ENCODE measurements at places on chromosomes 6 and 20.

DNA sequence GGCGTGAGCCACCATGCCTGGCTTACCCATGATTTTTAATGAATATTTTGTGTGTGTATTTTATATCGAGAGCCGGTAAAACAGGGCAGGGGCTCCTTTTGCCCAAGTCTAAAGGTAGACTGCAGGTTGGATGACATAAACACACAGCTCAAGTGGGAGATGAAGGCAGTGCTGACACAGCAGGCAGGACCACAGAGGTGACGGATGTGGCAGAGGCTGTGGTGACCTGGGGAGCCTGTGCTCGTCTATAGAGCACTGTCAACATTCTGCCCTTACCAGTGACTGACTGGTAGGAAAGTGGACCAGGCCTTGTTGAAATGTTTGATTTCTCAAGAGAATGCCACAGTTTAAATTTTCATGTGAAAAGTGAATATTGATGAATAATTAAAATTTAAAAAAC lies 137.5 kb downstream of the ZFP64 start:
- DNase-seq = no peak

DNA sequence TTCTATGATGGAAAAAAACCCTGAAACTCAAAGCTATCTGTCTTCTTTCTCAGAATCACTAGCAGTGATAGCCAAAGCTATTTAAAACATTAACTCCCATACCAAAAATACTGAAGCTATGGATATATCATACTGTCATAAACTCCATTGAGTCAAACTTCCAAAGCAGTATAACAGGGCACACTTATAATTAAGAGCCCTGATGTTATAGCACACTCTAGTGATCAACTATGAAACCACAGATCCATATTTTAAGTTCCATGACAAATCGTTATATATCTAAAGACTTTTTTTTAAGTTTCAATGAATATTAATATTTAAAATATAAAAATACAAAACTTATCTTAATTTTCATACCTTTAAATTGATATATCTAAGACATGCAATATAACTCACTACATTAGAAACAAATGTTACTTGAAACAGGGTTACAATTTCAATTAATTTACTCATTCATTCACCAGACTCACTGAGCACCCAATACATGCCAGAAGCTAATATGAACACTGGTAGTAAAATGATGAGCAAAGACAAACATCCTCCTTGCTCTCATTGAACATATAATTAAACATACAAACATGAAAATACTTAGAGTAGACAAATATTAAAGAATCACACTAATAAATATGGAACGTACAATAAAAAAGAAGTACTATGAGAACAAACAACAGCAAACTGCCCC lies 69.3 kb downstream of the IBTK start:
- DNase-seq = no peak

- DNase-seq = no peak
Observed at GRCh38 chr6:35541836-35542235, 29.1 kb upstream of the TULP1 start.

GRCh38 chr6:29611426-29611825 lies 21.6 kb downstream of the GABBR1 start:
- DNase-seq = no peak

DNA sequence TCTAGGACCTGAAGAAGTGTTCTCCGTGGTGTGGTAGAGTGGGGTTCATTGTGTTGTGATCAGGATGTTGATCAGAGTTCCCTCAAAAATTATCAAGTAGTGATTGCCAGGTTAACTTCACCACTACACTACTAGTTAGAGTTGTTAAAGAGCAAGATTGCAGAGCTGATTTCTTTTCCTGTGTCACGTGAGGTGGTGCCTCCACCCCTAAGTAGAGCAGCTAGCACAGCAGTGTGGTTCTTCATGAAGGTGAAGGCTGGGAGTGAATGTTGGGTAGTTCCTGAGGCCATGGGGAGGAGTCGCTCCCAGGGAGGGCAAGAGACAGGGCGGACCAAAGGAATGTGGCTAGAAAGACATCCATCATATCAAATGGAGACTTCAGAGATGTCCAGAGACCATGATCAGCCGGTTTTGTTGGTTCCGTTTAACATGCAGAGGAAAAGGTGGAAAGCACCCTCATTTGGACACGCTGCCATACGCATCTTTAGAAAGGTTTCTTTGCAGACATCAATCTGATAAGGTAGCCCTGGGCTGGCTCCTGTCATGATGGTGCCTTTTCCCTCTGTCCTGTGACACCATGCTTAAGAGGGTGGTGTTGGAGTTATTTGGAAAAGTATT lies 79.2 kb upstream of the IYD start:
- no peak for DNase-seq

Measured in DND-41 (cell line).